Uterine smooth muscle cell (primary cell): ENCODE measurements at places on chromosomes 13 and 19. TPM values are rescaled to one million over a fixed set of nuclear protein-coding genes. Genes with fewer than 3 reads are reported as not detected.

The GAS6 gene
- total RNA-seq = 98.8 and 272 TPM in 2 replicates

The WIZ gene
- 6.2 and 8.5 TPM in 2 replicates for total RNA-seq

The IZUMO1 gene
- not detected in 2 replicates for total RNA-seq

The ONECUT3 gene
- total RNA-seq = not detected in 2 replicates

The GPR18 gene
- total RNA-seq = not detected in 2 replicates

The ZNF486 gene
- total RNA-seq = 7.2 and 8.7 TPM in 2 replicates

The PEAK3 gene
- total RNA-seq = not detected in 2 replicates
